Naive thymus-derived CD8-positive, alpha-beta T cell (primary cell): ENCODE measurements at places on chromosomes 12 and 14. TPM values are rescaled to one million over a fixed set of nuclear protein-coding genes. Genes with fewer than 3 reads are reported as not detected.

GRCh38 chr12:26599096-26599695 lies 233.8 kb downstream of the ITPR2 start:
- H3K4me3 ChIP-seq: no peak overlapping the region
- no peak for DNase-seq
- H3K27me3 ChIP-seq: no peaks in the 10 kb centered on the region
- no peak overlapping the region for H3K27ac ChIP-seq

- no peaks in the 10 kb centered on the region for H3K4me1 ChIP-seq
- H3K36me3 ChIP-seq: peaks cover 16% of the 10 kb centered on the region
- no peaks in the 10 kb centered on the region for H3K27me3 ChIP-seq
- no peak overlapping the region for H3K4me3 ChIP-seq
- DNase-seq: no peak
Observed at GRCh38 chr14:61064856-61065255, 83.8 kb downstream of the SLC38A6 start.

The MIA2 gene
- 23.1 TPM for polyA plus RNA-seq

The SOCS4 gene
- polyA plus RNA-seq: 2.9 TPM

The ADAMTS20 gene
- polyA plus RNA-seq: not detected

The LHX5 gene
- not detected for polyA plus RNA-seq

GRCh38 chr12:115598871-115599811 lies 678.4 kb downstream of the MED13L start:
- no peak overlapping the region for H3K4me3 ChIP-seq
- no peak overlapping the region for H3K27ac ChIP-seq
- H3K4me1 ChIP-seq: no peaks in the 10 kb centered on the region
- H3K27me3 ChIP-seq: peaks cover 37% of the 10 kb centered on the region
- H3K36me3 ChIP-seq: peaks cover 3% of the 10 kb centered on the region

- no peaks in the 10 kb centered on the region for H3K36me3 ChIP-seq
- H3K27me3 ChIP-seq: no peaks in the 10 kb centered on the region
- peaks cover 27% of the 10 kb centered on the region for H3K4me1 ChIP-seq
- peak overlapping the region; percentile 52 for H3K4me3 ChIP-seq
- peak; percentile 50 for DNase-seq
Observed at GRCh38 chr14:100056964-100057795, 8.0 kb upstream of the EVL start.

The SYCP3 gene
- polyA plus RNA-seq: 0.32 TPM

The RTL1 gene
- not detected for polyA plus RNA-seq
